ENCODE measurements at places on chromosomes 11 and 22.

DNA sequence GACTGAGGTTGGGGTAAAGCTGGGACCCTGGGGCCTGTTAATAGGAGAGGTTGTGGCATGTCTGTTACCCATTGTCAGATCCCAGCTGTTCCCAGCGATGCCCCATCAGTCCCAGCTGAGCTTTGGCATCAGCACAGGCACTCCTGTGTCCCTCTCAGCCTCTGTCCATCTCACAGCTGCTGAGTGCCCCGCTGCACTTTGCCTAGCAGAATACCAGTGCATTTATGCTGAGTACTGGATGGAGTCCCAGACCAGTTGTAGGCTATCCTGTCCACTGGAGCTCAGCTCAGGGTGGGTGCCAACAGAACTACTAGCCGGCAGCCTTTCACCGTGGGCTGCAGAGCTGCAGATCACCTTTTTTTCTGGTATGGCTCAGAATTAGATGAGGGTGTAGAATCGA lies 9.9 kb downstream of the FXYD6 start:
- DNase-seq = no peak

DNA sequence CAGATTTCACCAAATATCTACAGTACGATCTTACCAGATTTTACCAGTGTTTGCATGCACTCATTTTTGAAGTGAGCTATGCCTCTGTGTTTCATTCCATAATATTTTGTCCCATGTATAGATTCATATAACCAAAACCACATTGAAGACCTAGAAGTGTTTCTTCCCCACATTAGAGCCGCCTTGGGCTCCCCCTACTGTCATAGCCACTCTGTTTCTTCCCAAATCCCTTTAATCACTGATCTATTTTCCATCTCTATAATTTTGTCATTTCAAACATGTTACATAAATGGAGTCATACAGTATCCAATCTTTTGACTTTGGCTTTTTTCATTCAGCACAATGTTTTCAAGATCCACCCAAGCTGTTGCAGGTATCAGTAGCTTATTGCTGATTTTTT lies 12.7 kb downstream of the MRGPRX3 start:
- peak; percentile 8 for DNase-seq

GRCh38 chr22:49373289-49373666 lies 454.4 kb downstream of the BRD1 start:
- DNase-seq = no peak

DNA sequence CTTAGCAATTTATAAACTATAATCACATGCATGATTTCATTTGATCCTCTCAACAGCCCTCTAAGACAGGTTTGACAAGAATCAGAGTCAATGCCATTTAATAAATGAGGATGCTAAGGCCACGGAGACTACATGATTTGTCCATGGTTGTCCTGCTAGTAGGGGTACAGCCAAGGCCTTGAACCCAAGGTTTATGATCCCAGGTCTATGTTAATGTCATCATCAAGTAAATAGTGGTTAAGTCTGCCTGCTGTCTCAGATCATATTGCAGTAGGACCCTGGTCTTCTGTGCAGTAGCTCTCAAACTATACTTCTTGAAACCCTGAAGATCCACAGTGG lies 17.7 kb upstream of the SYTL2 start:
- DNase-seq = peak; percentile 43

GRCh38 chr22:47419239-47419638 lies 656.8 kb downstream of the TBC1D22A start:
- no peak for DNase-seq

DNA sequence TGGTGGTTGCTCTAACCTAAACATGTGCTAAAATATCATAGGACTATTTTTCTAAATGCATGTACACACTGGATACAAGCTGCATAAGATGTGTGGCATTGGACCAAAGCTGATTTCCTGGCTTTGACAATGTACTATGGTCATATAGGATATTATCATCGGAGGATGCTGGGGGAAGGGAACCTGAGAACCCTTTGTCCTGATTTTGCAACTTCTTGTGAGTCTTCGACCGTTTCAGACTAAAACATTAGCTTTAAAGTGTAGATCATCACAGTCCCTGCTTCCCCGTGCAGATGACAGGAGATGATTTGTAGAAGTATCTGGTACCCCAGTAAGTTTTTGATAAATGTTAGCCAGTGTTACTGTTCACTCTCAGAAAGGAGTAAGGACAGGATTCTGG lies 554.7 kb downstream of the MIAT start:
- no peak for DNase-seq

DNA sequence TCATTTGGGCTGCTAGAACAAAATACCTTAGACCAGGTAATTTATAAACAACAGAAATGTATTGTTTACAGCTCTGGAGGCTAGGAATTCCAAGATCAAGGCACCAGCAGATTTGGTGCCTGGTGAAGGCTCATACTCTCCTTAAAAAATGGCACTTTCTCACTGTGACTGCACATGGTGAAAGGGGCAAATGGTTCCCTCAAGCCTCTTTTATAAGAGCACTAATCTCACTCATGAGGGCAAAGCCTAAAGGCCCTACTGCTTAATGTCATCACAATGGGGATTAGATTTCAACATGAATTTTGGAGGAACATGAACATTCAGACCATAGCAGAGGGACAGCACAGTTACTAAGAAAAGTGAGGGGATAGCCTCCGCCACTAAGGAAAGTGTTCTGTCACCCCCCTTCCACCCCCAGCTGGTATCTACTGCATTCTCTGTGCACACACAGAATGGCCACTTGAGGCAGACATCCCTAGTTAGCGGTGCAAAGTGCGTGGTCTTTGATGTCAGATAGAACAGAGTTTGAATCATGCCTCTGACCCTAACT lies 47.2 kb upstream of the CEP295 start:
- DNase-seq = peak; percentile 5

Data from NCI-H1417 (cell line).